Esophagus squamous epithelium (tissue), 5 donors: ENCODE measurements at places on chromosomes 6 and 20.

DNA sequence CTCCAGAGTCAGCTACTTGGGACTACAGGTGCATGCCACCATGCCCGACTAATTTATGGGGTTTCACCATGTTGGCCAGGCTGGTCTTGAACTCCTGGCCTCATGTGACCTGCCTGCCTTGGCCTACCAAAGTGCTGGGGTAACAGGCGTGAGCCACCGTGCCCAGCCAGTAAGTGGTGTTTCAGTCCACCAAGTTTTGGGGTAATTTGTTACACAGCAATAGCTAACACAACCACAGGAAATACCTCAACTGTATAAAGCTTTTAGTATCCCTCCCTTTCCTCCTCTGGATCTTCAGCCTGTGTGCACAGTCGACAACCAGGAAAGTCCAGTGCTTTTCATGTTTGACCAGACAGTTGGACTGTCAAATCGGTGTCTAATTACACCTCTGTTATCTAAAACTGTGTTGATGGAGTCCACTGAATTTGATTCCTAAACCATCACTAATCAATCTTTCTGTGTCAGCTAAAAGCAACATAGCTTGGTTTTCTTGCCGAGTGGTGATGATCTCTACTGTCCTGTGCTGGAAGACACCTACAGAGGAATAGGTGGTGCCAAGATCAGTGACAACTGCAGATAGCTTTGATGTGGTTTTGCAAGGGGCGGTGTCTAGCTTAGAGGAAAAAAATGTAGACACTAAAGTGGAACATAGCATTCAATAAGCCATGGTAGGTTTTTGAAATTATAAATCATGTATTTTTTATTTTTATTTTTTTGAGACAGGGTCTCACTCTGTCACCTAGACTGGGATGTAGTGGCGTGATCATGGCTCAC is 22.2 kb upstream of the ZBTB2 start:
- no peak for DNase-seq

GRCh38 chr6:10215326-10216110 is 199.4 kb downstream of the TFAP2A start:
- DNase-seq, result no peak

DNA sequence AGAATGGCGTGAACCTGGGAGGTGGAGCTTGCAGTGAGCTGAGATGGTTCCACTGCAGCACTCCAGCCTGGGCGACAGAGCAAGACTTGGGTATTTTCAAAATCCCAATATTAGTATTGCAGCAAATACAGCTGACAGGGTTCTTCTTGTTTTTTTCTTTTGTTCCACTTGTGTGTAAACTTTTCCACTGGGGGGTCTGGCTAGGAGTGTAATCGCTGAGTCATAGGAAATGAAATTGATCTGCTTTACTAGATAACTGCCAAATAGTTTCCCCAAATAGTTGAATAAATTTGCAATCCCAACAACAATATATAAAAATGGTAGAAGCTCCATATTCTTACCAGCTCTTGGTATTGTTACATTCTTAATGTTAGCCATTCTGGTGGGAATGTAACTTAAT is 526.0 kb upstream of the SOX4 start:
- no peak for DNase-seq

DNA sequence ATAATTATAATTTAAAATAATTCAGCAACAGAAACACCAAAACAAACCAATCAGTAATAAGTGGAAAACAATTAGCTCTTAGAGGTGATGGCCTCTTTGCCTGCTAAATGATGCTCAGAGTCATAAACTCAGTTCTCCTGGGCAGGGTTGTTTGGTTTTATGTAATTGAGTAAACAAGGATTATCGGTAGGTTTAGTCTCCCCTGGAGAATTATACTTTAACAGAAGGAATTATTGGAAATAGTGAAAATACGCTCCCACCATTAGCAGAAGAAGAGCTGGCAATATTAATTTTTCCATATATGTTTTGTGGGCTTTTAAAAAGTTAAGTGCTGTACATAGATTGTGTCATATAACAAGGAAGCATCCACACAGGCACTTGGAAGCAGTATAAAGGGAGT is 27.0 kb downstream of the CAP2 start:
- no peak for DNase-seq

DNA sequence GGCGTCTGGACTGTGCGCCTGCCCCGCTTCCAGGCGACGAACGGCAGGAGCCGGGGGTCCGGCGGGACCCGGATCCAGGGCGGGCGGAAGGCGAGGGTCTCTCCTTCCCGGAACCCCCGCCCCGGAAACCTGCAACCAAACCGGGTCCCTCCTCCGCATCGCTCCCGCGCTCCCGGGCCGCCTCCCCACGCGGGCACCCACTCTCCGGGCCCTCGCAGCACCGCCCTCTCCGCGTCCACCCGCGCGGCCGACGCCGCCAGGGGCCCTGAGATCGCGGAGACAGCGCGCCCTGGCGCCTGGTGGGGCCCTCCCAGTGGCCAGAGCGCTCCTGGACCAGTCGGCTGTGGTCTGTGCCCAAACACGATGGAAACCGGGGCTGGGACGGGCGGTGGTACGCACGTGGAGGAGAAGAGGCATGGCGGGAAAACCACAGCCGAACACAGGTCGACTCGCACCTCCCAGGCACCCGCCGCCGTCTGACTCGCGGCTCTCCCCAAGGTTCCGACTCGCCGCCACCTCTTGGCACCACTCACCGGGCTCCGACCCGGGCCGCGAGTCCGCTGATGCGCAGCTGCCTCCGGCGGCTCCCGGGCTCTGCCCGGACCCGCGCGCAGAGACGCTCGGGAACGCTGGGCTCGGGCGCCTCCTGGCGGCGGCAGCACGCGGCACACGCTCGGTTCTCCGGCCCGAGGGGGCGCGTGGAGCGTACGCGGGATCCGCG is 7.9 kb downstream of the NKX2-2 start:
- DNase-seq, result no peak

DNA sequence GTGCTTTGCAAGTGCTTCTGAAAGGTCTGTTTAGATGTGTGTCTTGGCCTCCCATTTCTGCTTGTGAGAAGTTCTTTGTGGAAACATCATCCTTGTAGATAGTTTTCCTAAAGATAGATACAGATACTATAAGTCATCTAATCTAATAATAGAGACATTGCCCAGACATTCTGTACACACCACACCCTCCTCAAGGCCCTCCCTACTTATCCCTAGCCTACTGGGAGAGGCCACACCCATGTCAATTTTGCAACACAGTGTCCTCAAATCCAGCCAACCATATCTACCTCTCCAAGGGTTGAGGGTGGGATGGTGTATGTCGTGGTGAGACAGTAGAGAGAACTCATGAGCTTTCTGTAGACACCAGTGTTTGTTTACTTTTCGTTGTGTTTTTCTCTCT is 6.2 kb downstream of the KDM1B start:
- DNase-seq, result no peak

DNA sequence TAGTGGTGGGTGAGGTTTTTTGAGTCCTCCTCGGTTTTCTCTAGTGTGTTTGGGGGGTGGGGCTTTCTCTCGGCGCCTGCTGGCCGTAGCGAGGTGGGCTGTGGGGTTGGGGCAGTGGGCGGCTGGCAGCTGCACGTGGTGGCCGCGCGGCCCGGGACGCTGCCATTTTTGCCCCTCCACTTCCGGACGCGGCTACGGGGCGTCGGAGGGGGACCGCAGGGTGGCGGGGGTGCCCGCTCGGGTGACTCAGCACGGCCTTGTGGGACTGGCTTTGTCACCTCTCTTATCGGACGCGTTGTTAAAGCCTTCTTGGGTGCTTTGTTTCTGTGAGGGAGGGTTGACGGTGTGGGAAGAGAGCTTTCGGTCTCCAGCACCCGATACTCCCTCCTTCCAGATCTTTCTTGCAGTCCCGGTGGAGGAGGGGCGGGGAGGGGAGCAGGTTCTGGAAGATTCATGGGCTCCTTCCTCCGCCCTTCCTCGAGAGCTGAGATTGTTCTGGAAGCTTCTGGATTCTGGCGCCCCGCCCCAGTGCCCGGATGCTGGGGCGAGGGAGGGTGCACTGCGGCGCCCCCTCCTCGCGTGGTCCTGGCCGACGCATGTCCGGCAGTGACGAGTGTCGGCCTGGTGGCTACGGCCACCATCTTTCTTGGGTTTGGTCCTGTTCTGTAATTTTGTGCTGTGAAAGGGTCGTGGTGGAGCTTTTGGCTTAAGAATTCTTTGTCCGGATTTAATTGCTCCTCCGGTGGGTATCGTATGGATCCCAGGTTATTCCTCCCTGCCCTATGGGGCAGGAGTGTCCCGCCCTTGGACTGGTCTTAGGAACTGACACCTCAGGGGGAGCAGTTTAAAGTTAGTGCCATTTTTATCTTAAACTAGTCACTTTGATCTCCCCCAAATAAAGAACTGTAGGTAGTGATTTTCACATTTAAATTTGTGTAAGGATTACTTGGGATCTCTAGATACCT is 719 bp downstream of the HSP90AB1 start:
- no peak for DNase-seq

DNA sequence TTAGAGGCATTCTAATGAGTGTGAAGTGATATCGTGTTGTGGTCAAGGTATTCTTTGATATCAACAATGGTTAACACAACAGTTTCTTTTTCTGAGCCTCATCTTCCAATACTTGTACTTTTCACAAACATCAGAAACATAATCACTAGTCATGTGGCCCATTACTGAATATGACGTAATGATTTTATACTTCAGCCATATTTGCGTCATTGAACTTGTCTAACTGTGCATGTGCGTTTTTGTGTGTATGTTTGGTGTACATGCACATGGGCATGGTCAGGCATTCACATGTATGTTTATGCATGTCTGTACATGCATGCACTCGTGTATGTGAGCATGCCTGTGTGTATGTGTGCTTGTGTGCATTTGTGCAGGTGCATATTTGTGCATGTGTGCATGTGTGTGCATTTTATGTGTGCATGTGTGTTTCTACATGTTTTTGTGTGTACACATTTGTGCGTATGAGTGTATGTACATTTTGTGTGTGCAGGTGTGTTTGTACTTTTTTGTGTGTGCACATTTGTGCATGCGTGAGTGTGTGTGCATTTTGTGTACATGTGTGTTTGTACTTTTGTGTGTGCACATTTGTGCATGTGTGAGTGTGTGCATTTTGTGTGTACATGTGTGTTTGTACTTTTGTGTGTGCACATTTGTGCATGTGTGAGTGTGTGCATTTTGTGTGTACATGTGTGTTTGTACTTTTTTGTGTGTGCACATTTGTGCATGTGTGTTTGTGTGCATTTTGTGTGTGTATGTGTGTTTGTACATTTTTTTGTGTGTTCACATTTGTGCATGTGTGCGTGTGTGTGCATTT is 29.4 kb downstream of the PRR18 start:
- no peak for DNase-seq

DNA sequence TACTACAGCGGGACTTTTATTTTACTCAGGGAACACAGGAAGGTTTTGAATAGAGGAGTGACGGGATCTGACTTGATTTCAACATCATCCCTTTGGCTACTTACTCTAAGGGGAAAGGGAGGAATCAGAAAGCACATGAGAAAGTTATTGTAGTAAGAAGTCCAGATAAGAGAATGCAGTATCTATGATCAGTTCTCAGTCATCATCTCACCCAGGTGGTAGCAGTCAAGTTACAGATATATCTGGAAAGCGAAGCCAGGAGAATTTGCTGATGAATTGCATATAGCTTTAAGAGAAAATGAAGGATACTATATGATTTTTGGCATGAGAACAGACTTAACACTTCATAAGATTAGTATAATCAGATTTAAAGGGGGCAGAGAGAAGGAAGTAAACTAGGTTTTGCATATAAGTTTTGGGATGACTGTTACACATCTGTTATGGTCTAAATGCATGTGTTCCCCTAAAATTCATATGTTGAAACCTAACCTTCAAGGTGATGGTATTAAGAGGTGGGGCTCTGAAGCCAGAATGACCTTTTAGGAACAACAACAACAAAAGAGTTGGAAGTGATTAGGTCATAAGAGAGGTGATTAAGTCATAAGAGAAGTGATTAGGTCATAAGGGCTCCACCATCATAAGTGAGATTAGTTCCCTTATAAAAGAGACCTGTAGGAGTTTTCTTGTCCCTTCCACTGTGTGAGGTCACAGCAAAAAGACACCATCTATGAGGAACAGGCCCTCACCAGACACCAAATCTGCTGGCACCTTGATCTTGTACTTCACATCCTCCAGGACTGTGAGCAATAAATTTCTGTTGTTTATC is 6.7 kb downstream of the RAD21L1 start:
- DNase-seq, result no peak

DNA sequence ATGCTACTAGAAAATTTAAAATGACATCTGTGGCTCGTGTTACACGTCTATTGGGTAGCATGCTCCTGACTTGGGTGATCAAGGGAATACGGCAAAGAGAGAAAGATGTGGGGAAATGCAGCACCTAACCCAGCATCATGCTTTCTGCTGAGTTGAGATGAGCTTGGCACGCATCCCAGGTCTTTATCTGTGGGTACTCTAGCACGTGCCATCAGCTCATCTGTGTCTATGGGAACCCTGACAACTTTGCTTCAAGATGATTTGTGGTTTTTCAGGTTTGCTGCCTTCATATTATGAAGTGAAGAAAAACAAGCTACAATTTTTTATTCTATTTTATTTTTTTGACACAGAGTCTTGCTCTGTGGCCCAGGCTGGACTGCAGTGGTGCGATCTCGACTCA is 21.0 kb downstream of the RNASET2 start:
- no peak for DNase-seq

DNA sequence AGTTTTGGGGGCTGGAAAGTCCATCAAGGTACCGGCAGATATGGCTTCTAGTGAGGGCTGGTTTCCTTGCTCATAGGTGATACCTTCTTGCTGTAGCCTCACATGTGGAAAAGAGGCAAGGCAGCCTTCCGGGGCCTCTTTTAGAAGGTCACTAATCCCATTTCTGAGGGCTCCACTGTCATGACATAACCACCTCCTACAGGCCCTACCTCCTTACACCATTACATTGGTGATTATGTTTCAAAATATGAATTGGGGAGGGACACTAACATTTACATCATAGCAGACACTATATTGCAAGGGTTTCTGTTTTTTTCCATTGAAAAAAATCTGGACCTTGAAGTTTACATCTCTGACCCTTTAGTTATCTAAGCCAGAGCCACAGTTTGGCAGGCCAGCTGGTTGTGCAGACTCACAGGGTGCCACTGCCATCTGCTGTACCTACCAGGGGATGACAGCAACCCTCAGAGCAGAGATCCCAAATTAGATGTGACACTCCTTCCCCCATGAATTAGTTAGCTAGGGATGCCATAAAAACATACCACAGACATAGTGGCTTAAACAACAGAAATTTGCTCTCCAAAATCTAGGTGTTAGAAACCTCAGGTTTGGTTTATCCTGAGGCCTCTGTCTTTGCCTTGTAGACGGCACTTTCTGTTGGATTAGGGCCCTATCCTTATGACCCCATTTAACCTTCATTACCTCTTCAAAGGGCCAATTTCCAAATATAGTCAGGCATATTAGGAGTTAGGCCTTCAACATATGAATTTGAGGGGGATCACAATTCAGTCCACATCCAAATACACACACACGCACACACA is 166.4 kb upstream of the RNF217 start:
- DNase-seq, result no peak
